Osteocyte (in vitro differentiated cells): ENCODE measurements at places on chromosomes 13 and 19. TPM values are rescaled to one million over a fixed set of nuclear protein-coding genes. Genes with fewer than 3 reads are reported as not detected.

GRCh38 chr13:65497265-65497664 lies 1732.9 kb downstream of the PCDH9 start:
- no peak for DNase-seq

- DNase-seq: no peak
Measured at GRCh38 chr13:20291037-20291436, 58.9 kb upstream of the GJB6 start.

- no peak for DNase-seq
Measured at GRCh38 chr19:11151181-11151580, 4.4 kb downstream of the SPC24 start.

- DNase-seq: peak; percentile 73
Measured at GRCh38 chr19:33458807-33459206, 62.8 kb downstream of the PEPD start.

DNA sequence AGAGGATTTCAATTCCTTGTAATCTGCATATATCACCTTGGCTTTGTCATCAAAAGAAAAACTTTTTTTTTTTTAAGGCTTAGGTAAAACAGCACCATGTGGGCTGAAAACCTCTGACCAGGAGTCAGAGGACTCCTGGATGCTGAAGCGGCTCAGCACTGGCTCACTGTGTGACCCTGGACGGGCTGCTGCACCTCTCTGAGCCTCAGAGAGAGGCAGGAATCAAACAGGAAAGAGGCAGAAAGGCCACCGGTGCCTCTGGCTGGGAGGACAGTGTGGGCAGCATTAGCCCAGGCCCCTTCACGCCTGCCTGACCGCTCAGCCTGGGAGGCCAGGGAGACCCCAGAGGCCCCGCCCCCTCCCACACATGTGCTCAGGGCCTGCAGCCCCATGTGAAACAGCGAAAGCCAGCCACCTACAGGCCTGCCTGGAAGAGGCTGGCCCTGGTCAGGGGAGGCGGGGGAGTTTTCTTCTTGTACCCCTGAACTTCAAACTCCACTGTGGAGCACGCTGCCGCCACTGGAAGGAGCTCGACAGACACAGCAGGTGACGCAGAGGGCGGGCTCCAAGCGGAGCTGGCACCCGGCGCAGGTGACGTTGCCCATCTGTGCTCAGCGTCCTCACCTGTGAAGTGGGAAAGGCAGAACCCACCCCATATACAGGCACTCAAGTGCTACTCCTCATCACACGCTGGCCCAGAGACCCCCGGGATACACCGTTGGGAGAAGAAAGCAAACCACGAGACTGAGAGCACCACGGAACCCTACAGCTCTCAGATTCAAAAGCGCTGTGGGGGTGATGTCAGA lies 39.7 kb downstream of the MLLT1 start:
- no peak for DNase-seq

DNA sequence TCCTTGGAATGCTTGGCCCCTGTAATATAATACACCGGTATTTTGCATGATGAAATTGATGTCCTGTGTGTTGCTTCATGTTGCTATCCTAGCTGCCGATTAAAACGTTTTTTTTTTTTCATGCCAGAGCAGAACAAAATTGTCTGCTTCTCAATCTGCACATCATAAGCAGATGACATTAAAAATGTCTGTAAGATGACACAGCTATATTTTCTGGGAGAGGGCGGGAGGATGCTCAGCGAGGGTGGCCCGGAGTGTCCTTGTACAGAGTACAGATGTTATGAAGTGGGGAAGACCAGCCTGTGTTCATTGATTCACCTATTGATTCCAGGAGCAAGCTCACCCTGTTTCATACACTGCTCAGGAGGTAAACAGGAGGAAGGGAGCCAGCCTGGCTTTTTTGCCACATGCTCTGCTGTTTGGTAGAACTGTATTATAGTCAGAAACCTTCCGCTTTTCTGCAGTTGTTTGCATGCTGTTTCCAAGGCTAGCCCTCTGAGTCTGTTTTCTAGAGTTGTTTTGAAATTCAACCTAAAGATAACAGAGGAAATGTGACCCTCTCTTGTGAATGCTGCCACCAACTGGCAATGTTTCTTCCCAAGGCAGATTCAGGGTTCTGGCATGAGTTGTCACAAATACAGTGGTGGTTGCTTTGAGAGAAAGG lies 4.7 kb upstream of the IRS2 start:
- DNase-seq: no peak

GRCh38 chr13:41389580-41389979 lies 67.8 kb upstream of the RGCC start:
- DNase-seq: no peak

DNA sequence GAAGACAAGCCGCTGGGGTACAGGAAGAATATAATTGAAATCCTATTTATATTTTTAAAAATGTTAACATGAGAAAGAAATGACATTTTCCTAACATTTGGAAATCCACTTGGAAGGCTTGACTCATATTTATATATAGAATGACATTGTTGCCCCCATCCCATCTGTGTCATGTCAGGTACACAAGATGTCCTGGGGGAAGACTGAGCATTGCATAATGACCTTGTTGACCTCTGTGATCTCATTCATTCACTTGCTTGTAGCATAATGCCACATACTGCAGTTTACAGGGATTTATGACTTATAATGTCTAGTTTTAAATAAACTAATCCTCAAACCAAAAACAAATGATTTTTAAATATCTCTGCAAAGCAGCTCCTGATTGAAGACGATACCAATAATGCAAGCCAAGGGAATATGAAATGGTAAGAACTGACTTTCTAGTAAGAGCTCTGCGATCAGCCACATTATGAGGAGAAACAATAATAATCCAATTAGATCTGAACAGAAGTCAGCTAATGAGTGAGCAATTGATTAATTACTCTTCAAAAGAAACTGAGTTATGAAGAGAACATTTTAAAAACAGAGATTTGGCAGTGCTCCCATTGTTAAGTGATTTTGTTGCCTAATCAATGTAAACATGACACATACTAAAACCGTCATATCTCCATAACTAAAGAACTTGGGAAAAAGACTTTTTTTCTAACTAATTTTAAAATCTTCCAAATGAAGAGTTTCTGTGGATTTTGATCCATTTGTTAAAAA lies 21.2 kb upstream of the VWA8 start:
- DNase-seq: no peak

- DNase-seq: no peak
Measured at GRCh38 chr13:86725105-86725504, 925.9 kb upstream of the SLITRK6 start.

- DNase-seq: peak; percentile 91
Measured at GRCh38 chr19:33406521-33407139, 33.1 kb downstream of the CEBPG start.

- DNase-seq: peak; percentile 99
Measured at GRCh38 chr19:10403137-10404021, at the start of gene CDC37. CDC37 (minus strand) TSS chr19:10403542; CDS start chr19:10403479, 63 bp downstream.

- no peak for DNase-seq
Measured at GRCh38 chr13:92136449-92137155, 738.2 kb downstream of the GPC5 start.

GRCh38 chr13:78675112-78675511 lies 16.2 kb upstream of the OBI1 start:
- DNase-seq: no peak

The NALCN gene
- 58.3 and 58.8 TPM in 2 replicates for total RNA-seq

The IZUMO1 gene
- total RNA-seq: not detected in 2 replicates

The CYP4F2 gene
- not detected in 2 replicates for total RNA-seq
